ENCODE measurements at places on chromosomes 1 and 21. TPM values are rescaled to one million over a fixed set of nuclear protein-coding genes. Genes with fewer than 3 reads are reported as not detected.

Gene RGS7
- 6.7 TPM for polyA plus RNA-seq

GRCh38 chr21:35138665-35139381 is 89.7 kb upstream of the RUNX1 start:
- no peak for DNase-seq

- DNase-seq = no peak
These were observed 123.8 kb downstream of the PRDM16 start for GRCh38 chr1:3192825-3193224.

Gene LRRC53
- not detected for polyA plus RNA-seq

Gene C1orf226
- 16.9 TPM for polyA plus RNA-seq

Gene CCDC18
- 18.8 TPM for polyA plus RNA-seq

DNA sequence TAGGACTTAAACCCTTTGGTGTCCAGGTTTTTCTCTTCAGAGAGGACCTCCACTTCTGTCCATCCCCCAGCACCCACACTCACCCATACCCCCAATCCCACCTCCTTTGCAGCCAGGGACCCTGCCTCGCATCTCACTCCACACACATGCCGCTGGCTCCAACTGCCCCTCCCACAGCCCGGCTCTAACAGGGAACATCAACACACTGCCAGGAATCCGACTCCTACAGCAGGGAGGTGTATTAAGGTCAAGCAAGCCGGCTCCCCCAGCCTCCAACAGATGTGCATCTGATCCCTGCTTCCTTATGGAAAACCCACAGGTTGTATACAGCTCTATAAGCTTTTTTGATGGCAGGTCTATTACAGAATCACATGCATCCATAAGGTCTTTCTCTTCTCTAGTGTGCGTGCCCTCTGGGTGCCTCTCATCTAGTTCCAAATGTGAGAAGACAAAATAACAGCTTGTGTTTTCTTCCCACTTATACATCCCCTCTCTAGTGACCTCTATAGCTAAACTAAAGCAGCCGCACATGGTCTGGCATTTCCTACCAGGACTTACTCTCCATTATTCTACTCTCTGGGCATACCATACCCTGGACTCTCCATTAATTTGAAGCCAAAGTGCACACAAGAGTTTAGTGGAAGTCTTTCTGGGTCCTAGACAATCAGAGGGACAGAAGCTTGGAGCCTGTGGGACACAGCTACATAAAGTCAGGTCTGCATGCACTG is 16.3 kb downstream of the PIK3C2B start:
- DNase-seq = no peak

- DNase-seq = no peak
These were observed 73.8 kb upstream of the ZNF281 start for GRCh38 chr1:200483491-200484143.

Gene HEYL
- polyA plus RNA-seq = 20.6 TPM

- DNase-seq = no peak
These were observed 50.4 kb upstream of the PTGFR start for GRCh38 chr1:78440381-78440793.

DNA sequence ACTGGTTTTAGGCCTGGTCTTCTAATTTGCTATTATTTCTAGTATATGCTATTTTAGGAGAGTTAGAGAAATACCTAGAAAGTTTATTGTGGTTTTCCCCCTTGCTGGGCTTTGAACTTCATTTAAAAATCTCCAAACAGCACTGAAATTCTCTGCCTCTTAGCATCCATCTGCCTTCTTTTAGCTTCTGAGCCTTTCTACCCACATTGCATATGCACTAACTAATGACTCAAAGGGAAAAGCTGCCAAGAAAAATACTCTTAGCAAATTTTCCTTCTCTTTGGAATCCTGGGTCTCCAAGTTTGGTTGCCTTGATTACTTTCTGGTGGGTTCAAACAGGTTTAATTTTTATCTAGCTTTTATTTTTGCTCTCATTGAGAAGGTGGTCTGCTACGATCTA is 408.4 kb upstream of the PTBP2 start:
- no peak for DNase-seq

DNA sequence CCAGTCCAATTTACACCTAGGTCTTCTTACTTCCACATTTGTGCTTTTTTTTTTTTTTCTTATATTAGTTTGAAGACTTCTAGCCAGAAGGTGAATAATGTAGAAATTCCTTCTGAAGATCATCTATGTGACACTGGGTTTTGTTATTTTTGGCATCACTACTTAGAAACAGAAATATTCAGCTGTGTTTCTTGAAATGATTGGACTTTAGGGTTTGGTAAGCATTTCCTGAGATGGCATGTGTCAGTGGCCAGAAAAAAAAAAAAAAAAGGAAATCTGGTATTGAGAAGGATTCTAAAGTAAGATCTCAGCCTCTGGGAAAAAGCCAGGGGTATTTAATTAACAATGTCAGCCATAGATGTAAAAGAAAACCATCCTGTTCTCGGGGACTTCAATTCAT is 43.4 kb upstream of the LRRC8C start:
- DNase-seq = no peak

- DNase-seq = no peak
These were observed 367.6 kb upstream of the ZRANB2 start for GRCh38 chr1:71448444-71448843.

DNA sequence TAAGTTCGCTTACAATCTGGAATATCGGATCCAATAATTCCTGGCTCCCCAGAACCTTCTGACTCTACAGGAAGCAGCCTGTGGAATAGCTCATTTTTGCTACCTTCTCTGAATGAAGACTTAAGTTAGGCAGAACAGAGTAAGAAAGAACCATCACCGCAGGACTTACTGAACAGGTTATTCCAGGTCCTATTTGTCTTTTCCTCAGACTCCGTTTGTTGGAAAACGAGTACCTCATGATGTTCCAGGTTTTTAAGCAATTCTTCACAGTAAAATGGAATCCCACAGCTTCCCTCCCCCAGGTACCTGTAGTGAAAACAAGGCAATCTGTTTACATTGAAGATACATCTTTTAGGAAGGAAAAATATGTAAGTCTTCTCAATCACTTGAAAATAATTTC is 59.8 kb downstream of the ADCY10 start:
- DNase-seq = no peak

Gene CRABP2
- 85.6 TPM for polyA plus RNA-seq

Gene SPATA17
- 17.0 TPM for polyA plus RNA-seq

DNA sequence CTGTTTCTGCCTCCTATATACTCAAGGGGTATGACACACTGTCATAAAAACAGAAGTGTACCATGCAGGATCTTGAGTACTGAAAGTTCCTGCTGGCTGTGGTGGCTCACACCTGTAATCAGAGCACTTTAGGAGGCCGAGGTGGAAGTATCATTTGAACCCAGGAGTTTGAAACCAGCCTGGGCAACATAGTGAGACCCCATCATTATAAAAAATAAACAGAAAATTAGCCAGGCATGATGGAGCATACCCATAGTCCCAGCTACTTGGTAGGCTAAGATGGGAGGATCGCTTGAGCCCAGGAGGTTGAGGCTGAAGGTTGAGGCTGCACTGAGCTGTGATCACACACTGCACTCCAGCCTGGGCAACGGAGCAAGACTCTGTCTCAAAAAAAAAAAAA is 20.1 kb downstream of the ERI3 start:
- DNase-seq = no peak

DNA sequence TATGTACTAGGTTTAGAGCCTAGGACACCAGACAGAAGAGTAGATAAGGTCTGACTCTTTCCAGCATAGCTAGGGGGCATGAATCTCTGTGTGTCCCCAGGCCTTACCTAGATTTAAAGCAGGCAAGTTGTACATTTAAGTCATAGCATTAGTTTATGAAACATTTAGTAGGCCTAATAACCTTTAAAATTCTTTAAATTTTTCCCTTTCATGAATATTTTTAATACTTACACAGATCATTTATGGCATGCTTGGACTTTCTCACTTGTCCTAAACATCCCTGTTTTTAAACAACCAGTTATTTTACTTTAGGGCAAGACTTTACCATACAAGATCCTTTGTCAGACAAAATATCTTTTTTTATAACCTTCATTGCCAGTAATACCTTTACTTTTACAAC is 258.4 kb upstream of the ZRANB2 start:
- no peak for DNase-seq

GRCh38 chr1:4307911-4308545 is 346.4 kb upstream of the AJAP1 start:
- no peak for DNase-seq

GRCh38 chr1:180170546-180171151 is 16.0 kb downstream of the QSOX1 start:
- DNase-seq = no peak

Gene WNT3A
- polyA plus RNA-seq = 0.07 TPM

GRCh38 chr1:233897325-233898162 is 6.9 kb upstream of the SLC35F3 start:
- DNase-seq = no peak

GRCh38 chr21:46667741-46668380 is 32.4 kb downstream of the PRMT2 start:
- DNase-seq = peak; percentile 17

DNA sequence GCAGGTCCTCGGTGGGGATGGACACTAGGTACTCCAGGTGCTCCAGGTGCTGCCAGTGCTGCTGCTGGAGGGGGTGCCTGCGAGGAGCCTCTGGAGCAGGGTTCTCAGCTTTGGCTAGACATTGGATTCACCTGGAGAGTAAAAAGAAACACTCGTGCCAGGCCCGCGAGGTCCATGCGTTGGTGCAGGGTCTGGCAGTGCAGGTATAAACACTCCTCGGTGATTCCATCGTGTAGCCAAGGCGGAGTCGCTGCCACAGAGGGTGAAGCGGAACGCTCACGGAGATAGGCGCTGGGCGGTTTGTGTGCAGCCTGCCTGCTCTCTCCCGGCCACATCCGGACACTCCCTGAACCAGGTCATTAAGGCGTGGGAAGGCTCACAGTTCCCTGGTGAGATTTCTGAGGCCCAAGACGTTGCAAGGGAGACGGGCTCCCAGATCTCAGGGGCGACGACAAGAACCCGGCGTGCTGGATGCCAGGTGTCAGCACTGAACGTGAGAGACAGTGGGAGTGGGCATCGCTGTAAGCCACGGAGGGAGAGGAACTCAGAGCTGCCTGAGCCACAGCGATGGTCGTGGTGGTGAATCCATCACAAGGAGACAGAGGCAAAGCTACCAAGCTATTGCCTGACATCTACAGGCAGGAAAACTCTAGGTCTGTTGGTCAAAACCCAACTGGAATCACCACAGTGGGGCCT is 17.2 kb upstream of the SUMO3 start:
- DNase-seq = no peak

DNA sequence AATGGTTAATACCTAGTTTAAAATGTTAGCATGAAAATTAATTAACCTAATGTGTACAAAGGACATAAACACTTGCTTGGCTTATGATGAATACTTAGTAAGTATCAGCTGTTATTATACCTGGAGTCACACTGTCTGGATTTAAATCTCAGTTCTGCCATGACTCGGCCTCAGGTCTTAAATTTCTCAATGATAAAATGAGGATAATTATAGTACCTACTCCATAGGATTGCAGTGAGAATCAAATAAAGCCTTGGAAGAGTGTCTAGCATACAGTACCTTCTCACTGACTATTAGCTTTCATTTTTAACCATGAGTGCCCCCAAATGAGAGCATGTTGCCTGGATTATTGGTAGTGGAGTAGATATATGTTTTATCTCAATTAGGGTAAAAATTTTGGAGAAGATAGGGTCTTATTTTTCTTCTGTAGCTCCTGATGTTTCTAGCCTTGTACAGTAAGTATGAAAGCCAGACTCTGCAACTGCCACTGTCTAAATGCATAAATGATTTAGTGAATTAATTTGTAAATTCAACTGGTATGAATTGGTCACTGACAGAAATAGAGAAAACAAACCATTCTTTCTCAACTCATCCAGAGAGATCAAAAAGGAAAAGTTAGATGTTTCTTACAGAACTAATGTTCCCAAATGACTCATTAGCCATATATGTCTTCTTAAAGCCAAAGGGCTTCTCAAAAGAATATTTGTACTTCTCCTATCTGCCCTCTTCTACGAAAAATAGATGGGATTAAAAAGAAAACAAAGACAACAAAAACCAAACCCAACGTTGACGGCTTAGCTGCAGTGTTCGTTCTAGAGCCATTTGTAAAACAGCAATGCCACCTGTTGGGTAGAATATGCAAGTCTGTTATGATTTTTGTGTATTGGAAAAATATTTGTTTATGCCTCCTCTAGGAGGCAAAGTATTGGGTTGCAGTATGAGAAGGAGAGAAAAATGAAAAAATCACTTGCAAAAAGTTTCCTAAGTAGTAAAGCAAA is 53.8 kb upstream of the MROH9 start:
- no peak for DNase-seq

GRCh38 chr1:235553112-235553551 is 48.9 kb upstream of the B3GALNT2 start:
- DNase-seq = no peak

- no peak for DNase-seq
These were observed 1.4 kb downstream of the GUK1 start for GRCh38 chr1:228141226-228142044.

Gene NPL
- polyA plus RNA-seq = 9.0 TPM

DNA sequence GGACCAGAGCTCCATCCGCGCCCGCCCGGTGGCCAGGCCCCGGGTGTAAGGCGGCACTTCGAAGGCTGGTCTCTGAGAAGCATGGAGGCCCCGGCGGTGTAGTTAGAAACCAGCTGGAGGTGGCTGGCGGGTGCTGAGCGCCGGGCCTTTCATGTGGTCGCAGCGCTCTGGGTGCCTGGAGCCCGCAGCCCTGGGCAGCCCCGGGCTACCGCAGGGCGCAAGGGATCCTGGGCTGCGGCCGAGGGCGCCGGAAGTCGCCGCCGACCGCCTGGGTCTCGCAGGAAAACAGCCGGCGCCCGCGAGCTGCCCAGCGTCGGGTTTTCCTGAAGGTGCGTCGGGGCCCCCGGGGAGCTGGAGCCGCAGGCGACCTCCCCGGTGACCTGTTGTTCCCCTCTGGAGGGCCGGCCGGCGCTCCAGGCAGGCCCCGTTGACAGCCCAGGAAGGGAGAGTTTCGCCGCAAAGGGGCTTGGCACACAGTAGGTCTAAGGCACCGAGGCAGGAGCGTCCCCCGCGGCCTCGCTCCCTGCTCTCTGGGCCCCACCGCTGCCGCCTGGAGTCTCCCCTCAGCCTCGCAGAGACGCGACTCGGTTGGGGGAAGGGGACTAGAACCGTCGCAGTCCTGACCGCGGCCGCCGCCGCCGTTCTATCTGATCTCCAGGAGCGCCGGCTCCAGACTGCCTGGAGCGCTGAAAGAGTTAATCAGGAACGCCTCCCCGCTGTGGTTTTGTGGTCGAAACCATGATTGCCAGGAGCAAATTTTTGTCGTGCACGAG is 2.7 kb downstream of the GRHL3 start:
- peak; percentile 45 for DNase-seq

DNA sequence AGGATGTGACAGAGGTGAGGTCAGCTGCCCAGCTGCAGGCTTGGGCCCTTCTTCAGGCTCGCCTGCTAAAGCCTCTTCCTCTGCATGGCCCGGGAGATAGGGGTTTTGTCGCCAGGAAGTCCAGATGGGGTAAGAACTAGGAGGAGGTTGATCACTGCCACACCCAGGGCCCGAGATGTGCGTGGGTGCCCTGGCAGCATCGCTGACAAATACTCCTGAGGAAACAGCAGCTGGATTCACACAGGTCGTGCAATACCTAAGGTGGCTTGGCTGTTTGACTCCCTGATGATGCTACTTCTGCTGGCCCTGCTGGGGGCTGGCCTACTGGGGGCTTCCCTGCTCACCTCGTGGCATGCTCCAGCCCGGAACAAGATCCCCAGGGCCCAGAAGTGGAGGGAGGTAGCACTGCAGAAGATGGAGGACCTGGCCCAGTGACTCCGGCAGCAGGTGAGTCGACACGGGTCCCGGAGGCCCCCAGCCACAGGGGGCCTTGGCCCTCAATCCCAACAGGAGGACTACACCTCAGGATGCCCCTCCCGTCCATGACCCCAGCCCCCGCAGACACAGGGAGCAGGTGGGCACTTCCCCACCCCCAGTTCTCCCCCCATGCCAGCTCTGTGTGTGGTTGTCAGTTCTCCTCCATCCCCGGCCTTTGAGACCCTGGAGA is 29.6 kb downstream of the FAAH start:
- no peak for DNase-seq

Gene TNFRSF4
- 1.0 TPM for polyA plus RNA-seq

Gene OPRD1
- polyA plus RNA-seq = 0.52 TPM

Gene KRTAP11-1
- polyA plus RNA-seq = not detected
